ENCODE measurements at places on chromosomes 7 and 10. TPM values are rescaled to one million over a fixed set of nuclear protein-coding genes. Genes with fewer than 3 reads are reported as not detected.

- no peak for DNase-seq
These were observed 4.5 kb downstream of the VGF start for GRCh38 chr7:101160910-101161309.

- no peak for DNase-seq
These were observed 33.5 kb upstream of the RNF148 start for GRCh38 chr7:122736183-122736582.

DNA sequence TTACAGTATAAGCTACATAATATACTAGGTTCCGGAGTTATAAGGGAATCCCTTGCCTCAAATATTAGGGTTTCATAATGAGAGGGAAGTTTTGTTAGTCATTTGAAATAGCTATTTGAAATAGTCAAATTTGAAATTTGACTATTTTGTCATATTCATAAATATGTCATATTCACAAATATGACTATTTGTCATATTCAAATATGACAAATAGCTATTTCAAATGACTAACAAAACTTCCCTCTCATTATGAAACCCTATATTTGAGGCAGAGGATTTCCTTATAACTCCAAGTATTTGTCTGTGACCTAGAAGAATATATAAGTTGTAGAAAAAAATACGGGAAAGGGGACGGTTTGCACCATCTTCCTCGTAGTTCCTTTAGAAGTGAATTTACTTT lies 76.6 kb downstream of the HDAC9 start:
- DNase-seq: no peak

GRCh38 chr10:98286419-98286818 lies 18.4 kb upstream of the LOXL4 start:
- DNase-seq: no peak

GRCh38 chr7:148929176-148929575 lies 45.1 kb upstream of the EZH2 start:
- no peak for DNase-seq

ABCB1 gene
- 5.2 TPM for total RNA-seq

CDH23 gene
- 8.0 TPM for total RNA-seq
